Activated T-helper 2 cell treated with anti-CD3 and anti-CD28 coated beads, Interferon-gamma antibody, Interleukin-2, Interleukin-4, amounts not matched to agents 10 μg/mL and 5 μg/mL and 100 μg/mL, durations not matched to agents 14 hours and 24 hours and 36 hours (primary cell): ENCODE measurements at places on chromosomes 2 and 18. TPM values are rescaled to one million over a fixed set of nuclear protein-coding genes. Genes with fewer than 3 reads are reported as not detected.

TRAF3IP1 gene
- 13.9 and 14.4 TPM in 2 replicates for total RNA-seq

DNA sequence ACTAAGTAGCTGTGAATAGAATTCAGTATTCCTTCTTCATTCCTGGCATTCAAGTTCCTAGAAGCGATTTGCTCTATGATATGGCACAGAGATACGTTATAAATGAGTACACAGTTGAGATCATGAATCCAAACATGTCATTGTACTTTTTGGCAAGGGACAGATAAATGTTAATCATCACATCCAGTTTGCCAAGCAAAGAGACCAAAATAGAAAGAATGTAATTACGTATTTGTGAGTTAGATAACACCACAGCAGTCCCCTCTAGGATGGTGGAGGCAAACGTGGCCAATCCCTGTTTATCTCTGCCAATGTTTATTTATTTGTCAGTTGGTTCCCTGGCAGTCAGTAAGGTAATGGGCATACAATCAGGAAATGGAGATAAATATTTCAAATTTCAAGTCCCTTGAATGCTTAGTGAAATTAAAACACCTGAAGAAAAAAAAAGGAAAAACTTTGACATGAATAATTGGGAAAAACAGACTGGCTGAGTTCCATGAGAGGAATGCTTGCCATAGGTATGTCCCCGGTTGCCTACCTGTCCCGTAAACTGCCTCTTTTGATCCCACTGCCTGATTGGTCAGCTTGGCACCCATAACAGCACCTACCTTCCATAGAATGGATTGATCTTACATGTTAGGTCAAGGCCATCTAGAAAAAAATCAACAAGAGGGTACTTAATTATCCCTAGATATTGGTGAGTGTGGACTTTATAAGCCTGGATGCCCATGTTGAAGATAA is 451.1 kb upstream of the NETO1 start:
- H3K36me3 ChIP-seq, result no peaks in the 10 kb centered on the region
- H3K4me3 ChIP-seq, result no peak overlapping the region
- no peaks in the 10 kb centered on the region for H3K27me3 ChIP-seq
- no peak overlapping the region for H3K27ac ChIP-seq

GRCh38 chr2:225993430-225993829 is 593.9 kb downstream of the NYAP2 start:
- H3K36me3 ChIP-seq, result no peaks in the 10 kb centered on the region
- DNase-seq, result no peak
- H3K4me3 ChIP-seq, result no peak overlapping the region

- H3K4me1 ChIP-seq, result no peaks in the 10 kb centered on the region
- H3K27ac ChIP-seq, result no peak overlapping the region
- no peak for DNase-seq
- no peaks in the 10 kb centered on the region for H3K36me3 ChIP-seq
- peaks cover 2% of the 10 kb centered on the region for H3K27me3 ChIP-seq
- H3K4me3 ChIP-seq, result no peak overlapping the region
These were observed 50.6 kb downstream of the TTC32 start for GRCh38 chr2:19851116-19851695.

GRCh38 chr2:118882693-118883336 is 35.4 kb upstream of the EN1 start:
- no peaks in the 10 kb centered on the region for H3K27me3 ChIP-seq
- peak; percentile 44 for DNase-seq
- peak overlapping the region; percentile 72 for H3K4me3 ChIP-seq
- no peaks in the 10 kb centered on the region for H3K36me3 ChIP-seq
- H3K27ac ChIP-seq, result no peak overlapping the region

UGT1A5 gene
- not detected in 2 replicates for total RNA-seq

GRCh38 chr18:12765586-12765985 is 62.7 kb downstream of the PSMG2 start:
- H3K27me3 ChIP-seq, result no peaks in the 10 kb centered on the region
- no peak overlapping the region for H3K4me3 ChIP-seq
- no peak overlapping the region for H3K27ac ChIP-seq
- peaks cover 6% of the 10 kb centered on the region for H3K4me1 ChIP-seq
- DNase-seq, result no peak

FAHD2B gene
- total RNA-seq, result 27.1 and 29.0 TPM in 2 replicates

DNAJC5G gene
- not detected in 2 replicates for total RNA-seq

GRP gene
- total RNA-seq, result not detected in 2 replicates

- no peaks in the 10 kb centered on the region for H3K4me1 ChIP-seq
- no peaks in the 10 kb centered on the region for H3K36me3 ChIP-seq
- no peaks in the 10 kb centered on the region for H3K27me3 ChIP-seq
- no peak for DNase-seq
- H3K4me3 ChIP-seq, result no peak overlapping the region
- no peak overlapping the region for H3K27ac ChIP-seq
These were observed 59.1 kb upstream of the RTN4 start for GRCh38 chr2:55109219-55109891.

DNA sequence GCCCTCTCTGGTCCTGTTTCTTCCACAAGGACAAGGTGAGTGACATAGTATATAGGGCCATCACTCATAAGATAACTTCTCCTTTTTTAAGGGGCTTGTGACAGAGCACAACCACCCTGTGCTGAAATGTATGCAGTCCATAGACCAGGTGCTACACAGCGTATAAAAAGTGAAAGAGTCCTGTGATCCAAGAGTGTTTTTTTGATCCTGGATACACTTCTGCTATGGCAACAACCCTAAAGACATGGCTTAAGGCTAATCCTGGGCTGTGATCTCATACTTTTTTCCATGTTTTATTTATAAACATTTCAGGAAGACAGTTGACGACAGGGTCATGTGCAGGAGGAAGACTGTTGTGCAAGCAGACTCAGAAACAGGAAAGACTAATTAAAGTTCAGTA is 400.5 kb upstream of the TCF4 start:
- no peak overlapping the region for H3K27ac ChIP-seq
- no peaks in the 10 kb centered on the region for H3K36me3 ChIP-seq
- no peak for DNase-seq

WIPF1 gene
- total RNA-seq, result 281 and 287 TPM in 2 replicates

GRCh38 chr2:229073935-229074334 is 197.2 kb downstream of the PID1 start:
- H3K4me1 ChIP-seq, result no peaks in the 10 kb centered on the region
- DNase-seq, result no peak
- H3K27me3 ChIP-seq, result no peaks in the 10 kb centered on the region
- H3K36me3 ChIP-seq, result no peaks in the 10 kb centered on the region
- no peak overlapping the region for H3K4me3 ChIP-seq
- no peak overlapping the region for H3K27ac ChIP-seq

- H3K27me3 ChIP-seq, result no peaks in the 10 kb centered on the region
- peaks cover 24% of the 10 kb centered on the region for H3K4me1 ChIP-seq
- H3K36me3 ChIP-seq, result peaks cover 73% of the 10 kb centered on the region
- H3K4me3 ChIP-seq, result no peak overlapping the region
- no peak for DNase-seq
- no peak overlapping the region for H3K27ac ChIP-seq
These were observed 106.1 kb upstream of the EML6 start for GRCh38 chr2:54617409-54617808.

CCDC141 gene
- 3.6 and 4.2 TPM in 2 replicates for total RNA-seq

DNA sequence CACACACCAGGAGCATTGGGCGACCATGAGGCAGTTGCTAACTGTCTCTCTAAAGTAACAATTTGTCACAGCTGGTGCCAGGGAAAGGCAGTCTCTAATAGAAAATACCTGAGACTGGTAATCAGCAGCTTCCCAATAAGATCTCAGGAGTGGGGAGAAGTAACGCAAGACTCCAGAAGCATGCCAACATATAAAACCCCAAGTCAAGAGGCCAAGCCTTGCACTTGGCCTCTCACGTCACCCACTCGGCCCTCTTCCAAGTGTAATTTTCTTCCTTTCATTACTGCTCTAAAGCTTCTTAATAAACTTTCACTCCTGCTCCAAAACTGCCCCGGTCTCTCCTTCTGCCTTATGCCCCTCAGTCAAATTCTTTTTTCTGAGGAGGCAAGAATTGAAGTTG is 455.6 kb upstream of the ACVR2A start:
- H3K27me3 ChIP-seq, result peaks cover 16% of the 10 kb centered on the region
- no peak overlapping the region for H3K4me3 ChIP-seq
- no peak overlapping the region for H3K27ac ChIP-seq
- DNase-seq, result no peak

- H3K36me3 ChIP-seq, result no peaks in the 10 kb centered on the region
- H3K4me1 ChIP-seq, result no peaks in the 10 kb centered on the region
- no peak overlapping the region for H3K27ac ChIP-seq
- H3K27me3 ChIP-seq, result peaks cover 11% of the 10 kb centered on the region
- no peak overlapping the region for H3K4me3 ChIP-seq
These were observed 21.0 kb downstream of the CIB4 start for GRCh38 chr2:26620031-26620605.

GRCh38 chr2:189552991-189553404 is 27.6 kb downstream of the SLC40A1 start:
- no peaks in the 10 kb centered on the region for H3K36me3 ChIP-seq
- no peak for DNase-seq
- no peak overlapping the region for H3K4me3 ChIP-seq

DNA sequence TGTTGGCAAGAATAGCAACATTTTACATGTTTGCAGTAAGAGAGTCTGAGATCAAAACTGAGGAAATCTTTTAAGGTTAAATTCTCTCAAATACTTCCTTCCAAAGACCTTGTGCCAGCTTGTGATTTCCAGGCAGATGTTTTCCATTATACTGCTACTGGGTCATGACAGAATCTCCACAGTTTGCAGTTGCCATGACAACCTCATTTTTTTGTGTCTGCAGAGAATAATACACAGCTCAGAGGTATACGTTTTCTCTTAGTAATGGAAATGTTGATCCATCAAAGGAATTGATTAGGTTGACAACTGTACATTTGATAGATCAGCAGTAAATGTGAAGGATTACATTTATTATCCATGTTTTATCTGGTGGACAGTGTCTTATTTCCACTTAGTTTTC is 29.1 kb upstream of the CSRNP3 start:
- H3K27me3 ChIP-seq, result no peaks in the 10 kb centered on the region
- H3K36me3 ChIP-seq, result no peaks in the 10 kb centered on the region
- no peak overlapping the region for H3K4me3 ChIP-seq
- no peak for DNase-seq
- H3K4me1 ChIP-seq, result peaks cover 3% of the 10 kb centered on the region

NCKAP5 gene
- total RNA-seq, result not detected in 2 replicates

GRCh38 chr2:12556762-12557161 is 160.0 kb upstream of the TRIB2 start:
- peaks cover 44% of the 10 kb centered on the region for H3K4me1 ChIP-seq
- peak overlapping the region; percentile 46 for H3K27ac ChIP-seq
- no peak for DNase-seq
- no peak overlapping the region for H3K4me3 ChIP-seq
- peaks cover 4% of the 10 kb centered on the region for H3K36me3 ChIP-seq

GRCh38 chr2:140085674-140086073 is 1305.5 kb upstream of the NXPH2 start:
- H3K27me3 ChIP-seq, result no peaks in the 10 kb centered on the region
- no peaks in the 10 kb centered on the region for H3K4me1 ChIP-seq
- no peaks in the 10 kb centered on the region for H3K36me3 ChIP-seq
- H3K4me3 ChIP-seq, result no peak overlapping the region
- H3K27ac ChIP-seq, result no peak overlapping the region

SULT1C2 gene
- total RNA-seq, result not detected in 2 replicates

GRCh38 chr2:1721706-1722646 is 22.3 kb downstream of the PXDN start:
- no peak overlapping the region for H3K27ac ChIP-seq
- no peaks in the 10 kb centered on the region for H3K27me3 ChIP-seq
- no peaks in the 10 kb centered on the region for H3K36me3 ChIP-seq
- no peak overlapping the region for H3K4me3 ChIP-seq
- peak; percentile 2 for DNase-seq
- no peaks in the 10 kb centered on the region for H3K4me1 ChIP-seq

DTNA gene
- 0.73 TPM in 1 of 2 replicates, not detected in the other for total RNA-seq

DNA sequence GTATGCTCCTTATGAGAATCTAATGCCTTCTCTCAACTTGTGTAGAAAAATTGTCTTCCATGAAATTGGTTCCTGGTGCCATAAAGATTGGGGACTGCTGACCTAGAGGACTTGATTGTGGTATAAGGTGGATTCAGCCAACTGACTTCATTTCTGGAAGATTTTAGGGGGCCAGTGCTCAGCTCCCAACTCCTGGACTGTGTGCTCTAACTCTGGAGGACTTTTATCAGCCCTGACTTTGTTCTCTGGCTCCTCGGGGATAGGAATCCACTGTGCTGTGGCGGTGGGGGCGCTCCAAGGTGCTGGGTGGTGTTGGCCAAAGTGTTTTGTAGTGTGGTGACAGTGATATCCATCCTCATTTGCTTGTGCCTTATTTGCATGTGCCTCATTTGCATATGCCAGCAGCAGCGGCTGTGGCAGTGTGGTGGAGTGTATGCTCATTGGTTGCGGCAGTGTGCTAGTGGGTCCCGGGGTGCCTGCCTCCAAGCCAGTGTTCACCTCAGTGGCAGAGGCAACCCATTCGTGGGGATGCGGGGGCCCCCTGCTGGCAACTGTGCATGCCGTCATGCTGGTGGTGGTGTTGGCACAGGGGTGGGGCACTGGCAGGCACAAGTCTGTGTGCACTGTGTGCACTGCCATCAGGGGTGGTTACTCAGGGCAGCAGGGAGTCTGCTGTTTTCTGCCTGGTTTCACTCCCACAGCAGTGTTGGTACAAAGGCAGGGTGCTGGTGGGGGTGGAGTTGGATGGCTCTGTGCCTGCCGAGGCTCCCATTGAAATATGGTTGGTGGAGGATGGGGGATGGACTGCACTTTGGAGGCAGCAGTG is 19.6 kb downstream of the EHBP1 start:
- peaks cover 16% of the 10 kb centered on the region for H3K36me3 ChIP-seq
- DNase-seq, result no peak
- no peak overlapping the region for H3K4me3 ChIP-seq
- H3K27ac ChIP-seq, result no peak overlapping the region
- peaks cover 5% of the 10 kb centered on the region for H3K4me1 ChIP-seq
- no peaks in the 10 kb centered on the region for H3K27me3 ChIP-seq

DNA sequence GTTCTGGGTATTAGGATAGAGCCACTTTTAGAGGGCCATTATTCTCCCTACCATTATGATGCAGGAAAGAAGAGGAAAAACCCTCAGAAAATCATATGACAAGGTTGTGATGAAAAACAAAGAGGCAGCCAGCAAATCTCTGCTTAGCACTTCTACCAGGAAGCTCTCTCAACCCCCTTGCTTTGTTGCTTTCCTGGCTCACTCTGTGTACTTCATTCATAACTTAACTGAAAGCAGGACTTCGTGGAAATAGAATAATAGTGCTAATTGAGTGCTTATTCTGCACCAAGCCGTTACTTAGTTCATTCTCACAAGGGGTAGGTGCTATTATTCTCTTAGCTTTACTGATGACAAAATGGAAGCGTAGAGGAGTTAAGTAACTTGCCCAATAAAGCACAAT is 354.1 kb downstream of the HRH4 start:
- no peak for DNase-seq
- no peaks in the 10 kb centered on the region for H3K27me3 ChIP-seq
- H3K4me1 ChIP-seq, result no peaks in the 10 kb centered on the region
- no peaks in the 10 kb centered on the region for H3K36me3 ChIP-seq
- no peak overlapping the region for H3K4me3 ChIP-seq
- no peak overlapping the region for H3K27ac ChIP-seq
